Fibroblast of villous mesenchyme (primary cell): ENCODE measurements at places on chromosomes 5 and 9.

DNA sequence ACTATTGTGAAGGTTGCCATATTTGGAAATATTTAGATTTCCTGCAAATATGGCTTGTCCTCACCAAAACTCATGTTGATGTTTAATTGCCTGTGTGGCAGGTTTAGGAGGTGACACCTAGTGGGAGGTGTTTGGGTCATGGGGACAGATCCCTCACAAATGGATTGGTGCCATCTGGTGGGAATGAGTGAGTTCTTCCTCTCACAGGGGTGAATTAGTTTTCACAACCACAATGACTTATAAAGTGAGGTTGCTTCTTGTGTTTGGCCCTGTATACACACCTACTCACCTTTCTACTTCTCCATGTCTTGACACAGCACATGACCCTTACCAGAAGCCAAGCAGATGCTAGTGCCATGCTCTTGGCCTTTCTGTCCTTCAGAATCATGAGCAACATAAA lies 41.1 kb downstream of the ISOC1 start:
- DNase-seq = peak; percentile 6

DNA sequence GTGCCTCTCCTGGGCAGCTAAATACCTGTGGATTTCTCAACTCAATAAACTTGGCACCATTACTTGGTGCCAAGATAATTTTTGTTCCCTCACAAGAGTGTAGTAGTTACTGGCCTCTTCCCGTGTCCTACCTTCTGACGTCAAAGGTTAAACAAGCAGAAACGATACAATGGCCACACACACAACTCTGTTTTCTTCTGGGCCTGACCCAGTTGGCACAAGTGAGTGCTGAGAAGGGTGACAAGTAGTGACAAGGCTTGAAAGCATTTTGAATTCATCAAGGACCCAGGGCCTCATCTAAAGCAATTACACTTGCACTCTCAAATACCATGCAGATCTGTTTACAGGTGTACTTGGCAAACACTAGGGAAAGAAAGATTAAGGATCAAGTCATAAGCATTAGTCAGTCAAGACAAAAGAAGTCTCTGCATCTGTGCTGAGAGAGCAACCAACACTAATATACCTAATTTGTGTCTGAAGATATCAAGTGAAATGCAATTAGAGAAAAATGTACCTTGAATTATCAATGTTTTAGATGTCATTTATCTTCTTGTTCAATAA lies 30.8 kb downstream of the RASEF start:
- DNase-seq = no peak

DNA sequence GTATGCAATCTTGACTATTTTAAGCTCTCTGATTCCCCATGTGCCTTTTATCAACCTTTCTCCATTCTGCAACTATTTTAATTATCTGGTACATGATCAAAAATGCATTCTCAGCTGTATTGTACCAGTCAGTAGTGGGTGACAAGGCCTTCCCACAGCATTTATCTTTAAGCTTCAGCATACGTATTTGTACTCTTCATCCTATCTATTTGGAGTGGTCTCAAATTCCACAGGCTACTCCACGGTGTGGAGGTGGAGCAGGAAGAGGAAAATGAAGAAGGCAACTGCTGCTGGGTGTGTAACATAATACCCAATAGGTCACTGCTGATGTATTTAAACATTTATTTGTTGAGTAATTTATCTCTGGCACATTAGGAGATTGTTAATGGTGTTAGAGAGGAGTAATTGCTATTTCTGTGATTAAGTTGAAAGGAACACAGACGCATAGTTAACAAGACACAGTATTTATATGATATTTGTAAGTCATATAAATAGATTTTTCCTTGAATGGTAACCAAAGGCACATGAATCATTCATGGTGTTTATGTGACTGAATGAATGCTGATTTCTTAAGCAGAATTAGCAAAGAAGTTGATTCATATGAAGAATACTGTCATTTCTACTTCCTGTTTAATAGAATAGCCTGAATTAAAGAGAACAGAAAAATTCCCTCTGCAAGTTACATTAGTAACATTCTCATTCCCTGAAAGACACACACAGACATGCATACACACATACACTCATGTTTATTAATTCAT lies 153.8 kb upstream of the NR3C1 start:
- peak; percentile 42 for DNase-seq

DNA sequence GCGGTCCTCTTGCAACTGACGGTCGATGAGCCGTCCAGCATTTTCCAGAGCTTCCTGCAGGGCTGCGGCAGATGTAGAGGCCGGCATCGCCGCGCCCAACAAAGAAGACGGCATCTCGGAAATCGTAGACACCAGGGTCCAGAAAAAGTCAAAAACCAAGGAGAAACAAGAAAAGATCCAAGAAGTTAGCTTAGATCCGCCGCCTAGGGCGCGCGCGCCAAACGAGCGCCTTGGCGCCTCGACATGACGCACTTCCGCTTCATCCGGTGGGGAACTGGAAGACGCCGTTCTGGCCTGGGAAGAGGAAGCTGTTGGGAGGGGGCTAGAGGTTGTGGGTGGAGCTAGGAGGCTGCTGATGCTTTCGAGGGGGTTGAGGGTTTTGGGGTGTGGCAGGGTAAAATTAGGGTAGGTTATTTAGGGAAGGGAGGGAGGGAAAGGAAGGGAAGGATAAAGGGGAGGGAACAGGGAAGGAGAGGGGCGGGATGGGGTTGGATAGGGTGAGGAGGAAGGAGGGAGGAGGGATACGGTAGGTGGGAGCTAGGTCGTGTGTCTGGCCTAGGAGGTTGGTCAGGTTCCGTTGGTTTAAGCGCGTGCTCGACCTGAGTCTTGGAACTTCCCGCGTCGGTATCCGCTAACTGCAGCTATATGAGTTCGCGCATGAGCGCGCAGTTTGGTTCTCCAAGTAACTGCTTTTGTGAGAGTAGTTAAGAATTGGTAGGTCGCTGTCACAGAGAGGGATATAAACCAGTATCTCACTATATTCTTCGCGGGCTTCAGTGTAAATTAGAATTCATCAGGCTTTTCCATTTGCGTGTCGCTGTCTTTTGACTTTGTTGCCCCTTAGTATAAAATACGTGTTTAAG lies at the start of gene NUP155:
Gene NUP155 (minus strand): TSS at position 243 of the 863 bp plus-strand sequence. CDS start 129 bp downstream, at position 114.
- DNase-seq = peak; percentile 96

DNA sequence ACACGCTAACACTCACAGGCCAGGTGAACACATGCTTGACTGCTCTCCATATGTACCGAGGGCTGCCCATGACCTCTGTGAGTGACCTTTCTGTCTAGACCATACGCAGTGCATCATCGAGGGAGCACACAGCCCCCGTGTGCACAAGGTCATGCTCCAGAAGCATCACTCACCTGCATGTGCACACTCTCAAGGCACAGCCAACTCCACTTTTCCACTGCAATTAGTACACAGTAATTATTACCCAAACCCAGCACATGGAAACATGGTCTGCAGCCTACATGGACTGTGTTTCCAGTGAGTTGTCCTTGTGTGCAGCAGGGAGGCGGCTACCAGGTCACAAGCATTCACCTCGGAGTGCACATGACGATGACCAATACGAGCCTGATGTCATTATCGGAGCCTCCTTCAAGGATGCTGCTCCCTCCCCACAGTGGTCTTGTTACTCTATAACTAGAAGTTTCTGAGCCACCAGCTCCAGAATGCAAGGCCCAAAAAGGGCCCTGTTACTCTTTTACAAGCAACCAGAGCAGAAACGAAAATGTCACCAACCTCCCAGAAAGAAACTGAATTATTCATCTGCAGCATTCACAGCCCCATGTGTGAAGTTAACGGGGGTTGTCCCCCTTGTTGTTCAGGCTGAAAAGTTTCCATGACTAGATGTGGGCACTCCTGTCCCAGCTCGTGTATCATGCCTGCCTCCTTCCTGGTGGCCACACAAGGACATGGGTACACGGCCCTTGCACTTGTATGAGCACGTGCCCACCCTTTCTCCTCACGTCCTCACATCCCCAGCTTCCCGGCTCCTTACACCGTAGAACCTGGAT lies 31.2 kb downstream of the SEMA4D start:
- DNase-seq = no peak

DNA sequence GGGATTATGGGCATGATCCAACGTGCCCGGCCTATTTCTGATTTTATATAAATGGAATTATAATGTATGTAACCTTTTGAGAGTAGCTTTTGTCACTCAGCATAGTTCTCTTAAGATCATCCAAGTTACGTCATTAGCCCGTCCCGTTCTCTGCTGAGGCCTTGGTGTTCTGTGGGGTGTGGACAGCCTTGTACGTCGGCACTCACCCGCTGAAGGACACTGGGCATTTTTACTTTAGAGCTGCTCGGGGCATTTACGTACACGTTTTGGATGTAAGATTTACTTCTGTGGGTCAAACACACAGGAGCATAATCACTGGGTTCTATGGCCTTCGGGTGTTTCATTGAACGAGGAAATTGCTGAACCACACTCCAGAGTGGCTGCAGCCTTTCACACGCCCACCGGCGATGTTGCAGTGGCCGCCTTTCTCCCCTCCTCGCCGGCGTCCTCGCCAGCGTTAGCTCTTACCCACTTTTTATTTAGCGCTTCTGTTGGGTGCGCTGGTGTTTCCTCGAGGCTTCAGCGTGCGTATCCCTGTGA lies 101.8 kb downstream of the EHMT1 start:
- DNase-seq = no peak
